ENCODE measurements at places on chromosomes 12 and 14.

- DNase-seq = no peak
Measured at GRCh38 chr14:55740649-55740989, 160.6 kb downstream of the KTN1 start.

- no peak for DNase-seq
Measured at GRCh38 chr12:76922866-76923265, 44.0 kb upstream of the CSRP2 start.

DNA sequence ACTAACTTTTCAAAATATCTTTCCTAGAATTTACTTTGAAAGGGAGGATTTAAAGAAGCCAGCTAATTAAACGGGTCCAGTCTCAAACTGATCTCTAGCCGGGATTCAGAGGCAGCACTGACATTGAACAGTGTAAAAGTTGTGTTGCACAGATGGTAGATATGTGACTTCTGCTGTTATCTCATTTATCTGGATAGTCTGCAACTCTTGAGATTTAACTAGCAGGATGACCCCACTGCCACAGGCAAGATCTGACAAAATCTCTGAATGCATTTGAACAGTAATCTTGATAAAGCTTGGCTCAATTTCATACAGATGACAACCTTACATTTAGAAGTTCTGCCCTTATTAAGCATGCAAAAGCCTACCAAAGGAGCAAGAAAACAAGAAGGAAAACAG, 138.0 kb upstream of the CPNE8 start:
- DNase-seq = no peak

DNA sequence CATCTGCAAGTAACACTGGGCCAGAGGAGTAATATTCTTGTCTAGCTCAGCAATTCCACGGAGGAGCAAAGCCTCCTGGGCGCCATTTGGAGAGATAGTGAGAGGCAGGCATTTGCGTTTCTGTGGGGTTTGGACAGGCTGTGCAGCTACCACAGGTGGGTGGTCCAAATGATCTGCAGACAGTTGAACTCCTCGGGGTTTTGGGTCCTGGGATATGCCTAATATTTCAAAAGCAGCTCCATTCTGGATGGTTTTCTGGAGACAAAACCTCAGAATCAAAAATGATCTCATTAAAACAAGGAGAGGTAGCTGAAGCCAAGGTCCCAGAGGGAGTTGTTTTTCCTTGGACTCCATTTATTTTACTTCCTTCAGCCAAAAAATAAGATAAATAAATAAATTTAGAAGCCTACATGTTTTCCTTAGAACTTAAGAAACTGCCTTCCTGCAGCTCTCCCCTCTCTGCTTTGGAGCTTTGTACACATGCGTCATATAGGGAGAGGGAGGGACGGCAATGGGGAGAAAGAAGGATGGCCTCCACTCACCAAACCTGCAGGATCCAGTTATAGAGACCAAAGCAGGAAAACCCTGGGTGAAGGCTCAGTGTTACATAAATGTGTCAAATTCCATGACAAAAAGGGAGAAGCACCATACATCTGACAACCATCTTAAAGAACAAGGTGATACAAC, 227.3 kb upstream of the DAAM1 start:
- DNase-seq = no peak

DNA sequence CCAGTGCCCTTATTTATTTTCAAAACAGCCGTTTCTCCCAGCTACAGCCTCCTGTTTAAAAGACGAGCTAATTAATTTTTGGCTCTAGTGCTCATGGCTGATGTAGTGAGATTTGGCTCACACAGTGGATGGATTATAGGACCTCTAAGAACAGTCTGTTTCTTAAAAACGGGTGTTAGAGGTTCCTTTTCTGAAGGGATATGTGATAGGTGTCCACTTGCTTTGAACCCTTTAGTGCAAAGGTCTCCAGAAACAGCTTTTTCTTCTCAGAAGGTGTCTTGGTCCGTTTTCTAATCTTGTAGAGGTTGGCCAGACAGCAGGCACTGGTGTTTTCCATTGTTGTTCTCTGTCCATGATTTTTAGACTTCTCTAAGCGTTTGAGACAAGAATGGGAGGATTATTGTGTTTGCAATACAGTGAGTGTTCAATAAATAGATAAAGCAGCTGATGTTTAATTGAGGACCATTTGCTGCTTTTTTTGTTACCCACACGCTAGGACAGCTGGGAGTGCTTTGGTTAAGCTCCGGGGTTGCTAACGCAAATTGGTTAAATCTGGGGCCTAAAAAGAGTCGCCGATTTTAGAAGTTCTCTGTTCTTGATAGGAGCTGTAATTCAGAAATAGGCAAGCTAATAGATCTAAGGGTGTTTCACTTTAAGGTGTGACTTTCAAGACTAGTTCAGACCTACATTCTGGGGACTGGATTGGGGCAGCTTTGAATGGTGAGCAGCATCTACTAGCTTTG, 1.0 kb downstream of the BORCS5 start:
- DNase-seq = no peak

DNA sequence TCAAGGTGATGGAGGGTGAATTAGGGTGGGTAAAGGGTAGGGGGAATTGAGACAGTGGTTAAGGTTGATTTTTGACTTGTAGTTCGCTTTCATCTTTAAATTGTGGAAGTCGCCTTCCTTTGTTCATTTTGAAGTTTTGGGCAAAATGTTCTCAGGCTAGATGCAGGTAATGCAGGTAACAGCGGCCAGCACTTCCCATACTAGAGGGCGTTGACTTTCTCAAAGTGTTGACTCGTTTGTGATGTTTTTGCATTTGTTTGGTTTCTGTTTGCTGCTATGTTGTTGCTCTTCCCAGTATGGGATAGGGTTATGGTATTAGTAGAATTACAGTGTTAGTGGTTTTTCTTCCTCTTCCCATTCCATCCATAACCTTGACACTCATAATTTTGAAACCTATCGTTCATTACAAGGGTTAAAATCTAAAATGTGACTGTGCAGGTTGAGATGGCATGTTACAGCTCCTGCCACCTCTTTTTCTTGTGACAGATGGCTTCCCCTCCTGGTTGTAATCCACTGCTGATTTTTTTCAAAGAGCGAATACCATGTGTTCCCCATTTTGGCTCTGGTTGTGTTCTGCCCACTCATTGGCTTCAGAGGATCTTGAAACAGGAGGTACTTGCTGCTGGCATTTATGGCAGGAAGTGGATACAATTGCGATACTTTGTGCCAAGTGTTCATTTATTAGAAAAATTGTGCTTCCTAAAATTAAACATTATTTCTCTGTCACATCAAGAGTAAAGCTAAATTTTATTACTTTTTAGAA, 57.1 kb downstream of the ERC1 start:
- no peak for DNase-seq

GRCh38 chr12:107873223-107873622, 98.7 kb downstream of the ASCL4 start:
- no peak for DNase-seq
